Inflammatory macrophage (primary cell): ENCODE measurements at places on chromosomes 4 and X.

GRCh38 chr4:40033613-40034012 lies 23.0 kb upstream of the N4BP2 start:
- DNase-seq: no peak

DNA sequence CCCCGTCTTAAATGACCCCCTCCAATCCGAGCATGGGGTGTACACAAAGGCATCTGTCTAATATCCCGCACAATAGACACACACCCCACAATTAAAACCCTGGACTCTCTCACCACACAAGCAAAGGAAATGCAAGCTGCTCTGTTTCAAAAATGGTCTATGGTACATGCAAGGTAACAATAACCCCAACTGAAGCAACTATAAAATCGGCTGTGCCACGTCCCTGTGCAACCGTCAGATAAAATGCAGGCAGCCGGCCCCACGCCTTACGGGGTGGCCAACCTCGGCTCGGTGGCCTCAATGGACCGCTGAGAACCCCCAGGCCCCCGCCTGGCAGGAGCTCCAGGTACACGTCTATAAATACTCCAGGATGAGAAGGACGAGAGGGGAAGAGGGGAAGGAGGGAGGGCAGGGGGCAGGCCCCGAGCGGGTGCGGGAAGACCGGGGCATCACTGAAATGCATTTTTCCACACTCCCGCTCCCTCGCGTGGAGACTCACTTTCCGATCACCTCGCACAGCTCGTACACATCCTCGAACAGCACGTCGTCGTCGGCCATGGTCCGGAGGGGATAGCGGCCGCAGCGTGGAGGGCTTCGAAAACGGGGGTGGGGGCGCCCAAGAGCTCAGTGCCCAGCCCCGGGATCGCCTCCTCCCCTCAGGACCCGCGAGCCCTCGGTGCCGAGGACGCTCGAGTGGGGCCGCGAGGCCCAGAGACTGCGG lies 763 bp downstream of the CASK start:
- DNase-seq: no peak

DNA sequence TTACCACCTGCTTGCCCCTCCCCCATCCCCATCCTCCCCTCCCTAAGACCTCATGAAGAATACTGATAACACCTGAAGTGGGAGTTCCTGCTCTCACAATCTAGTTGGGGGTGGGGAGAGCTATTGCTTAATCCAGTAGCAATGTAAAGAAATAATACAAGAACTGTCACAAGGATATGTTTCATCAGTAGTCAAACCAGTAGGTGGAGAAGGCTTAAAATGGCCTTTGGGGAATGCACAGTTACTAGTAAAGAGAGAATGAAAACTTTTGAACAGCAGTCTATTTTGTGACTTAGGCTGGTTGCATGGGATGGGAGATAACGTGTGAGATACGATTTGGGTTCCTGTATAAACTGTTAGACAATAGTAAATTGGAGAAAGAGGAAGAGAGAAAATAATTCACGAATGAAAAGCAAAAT lies 6.0 kb downstream of the GALNT7 start:
- DNase-seq: peak; percentile 65

GRCh38 chrX:9899640-9900111 lies 67.5 kb upstream of the CLDN34 start:
- peak; percentile 40 for DNase-seq

DNA sequence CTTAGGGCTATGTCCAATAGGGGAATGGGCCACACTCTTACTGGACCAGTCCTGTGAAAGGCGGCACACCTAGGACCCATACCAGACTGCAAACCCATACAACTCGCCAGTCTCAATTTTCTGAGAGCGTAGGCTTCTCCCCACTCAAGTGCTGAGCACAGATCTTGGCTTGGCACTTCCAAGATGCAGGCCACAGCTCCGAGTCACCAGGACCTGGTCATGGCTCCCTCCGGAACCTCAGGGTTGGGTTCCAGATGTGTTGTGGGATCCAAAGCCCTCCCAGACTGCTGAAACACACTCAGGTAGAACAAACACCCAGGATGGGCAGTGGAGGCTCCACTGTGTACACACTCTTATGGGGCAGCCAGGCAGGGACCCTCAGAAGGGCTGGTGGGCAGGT lies 103.3 kb downstream of the TMEM144 start:
- DNase-seq: no peak

DNA sequence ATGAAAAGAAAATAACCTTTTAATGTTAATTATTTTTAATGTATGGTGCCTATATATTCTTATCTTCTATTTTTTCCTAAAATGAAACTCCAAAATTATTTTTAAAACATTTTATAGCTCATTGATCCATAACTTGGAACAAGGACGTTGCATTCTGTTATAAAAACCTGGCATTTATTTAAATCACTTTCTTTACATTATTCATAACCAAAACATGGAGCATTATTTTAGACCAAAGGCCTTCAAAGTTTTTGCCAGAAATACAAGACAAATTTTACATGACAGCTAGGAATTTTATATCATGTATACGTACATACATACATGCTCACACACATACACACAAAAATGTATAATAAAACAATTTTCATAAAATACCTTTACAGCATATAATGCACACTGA lies 259.8 kb downstream of the QDPR start:
- DNase-seq: no peak

DNA sequence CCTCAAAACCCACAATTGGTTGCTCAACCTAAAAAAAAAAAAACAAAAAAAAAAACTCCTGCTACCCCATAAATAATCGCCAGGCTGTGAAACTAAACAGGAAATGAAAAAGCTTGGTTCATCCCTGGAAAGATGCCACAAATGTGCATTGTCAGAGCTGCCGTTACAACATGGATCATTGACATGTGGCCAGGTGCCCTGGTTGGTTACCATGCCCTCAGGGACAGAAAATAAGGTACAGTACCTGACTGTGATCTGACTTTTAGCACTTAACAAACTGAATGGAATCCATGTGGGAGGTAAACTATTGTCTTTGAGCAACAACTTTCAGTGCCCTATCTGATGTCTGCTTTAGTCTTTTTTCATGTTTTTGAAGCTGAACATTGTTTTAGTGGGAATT lies 118.0 kb upstream of the RPL34 start:
- DNase-seq: no peak

GRCh38 chr4:177313263-177313662 lies 3.6 kb downstream of the NEIL3 start:
- DNase-seq: peak; percentile 9

DNA sequence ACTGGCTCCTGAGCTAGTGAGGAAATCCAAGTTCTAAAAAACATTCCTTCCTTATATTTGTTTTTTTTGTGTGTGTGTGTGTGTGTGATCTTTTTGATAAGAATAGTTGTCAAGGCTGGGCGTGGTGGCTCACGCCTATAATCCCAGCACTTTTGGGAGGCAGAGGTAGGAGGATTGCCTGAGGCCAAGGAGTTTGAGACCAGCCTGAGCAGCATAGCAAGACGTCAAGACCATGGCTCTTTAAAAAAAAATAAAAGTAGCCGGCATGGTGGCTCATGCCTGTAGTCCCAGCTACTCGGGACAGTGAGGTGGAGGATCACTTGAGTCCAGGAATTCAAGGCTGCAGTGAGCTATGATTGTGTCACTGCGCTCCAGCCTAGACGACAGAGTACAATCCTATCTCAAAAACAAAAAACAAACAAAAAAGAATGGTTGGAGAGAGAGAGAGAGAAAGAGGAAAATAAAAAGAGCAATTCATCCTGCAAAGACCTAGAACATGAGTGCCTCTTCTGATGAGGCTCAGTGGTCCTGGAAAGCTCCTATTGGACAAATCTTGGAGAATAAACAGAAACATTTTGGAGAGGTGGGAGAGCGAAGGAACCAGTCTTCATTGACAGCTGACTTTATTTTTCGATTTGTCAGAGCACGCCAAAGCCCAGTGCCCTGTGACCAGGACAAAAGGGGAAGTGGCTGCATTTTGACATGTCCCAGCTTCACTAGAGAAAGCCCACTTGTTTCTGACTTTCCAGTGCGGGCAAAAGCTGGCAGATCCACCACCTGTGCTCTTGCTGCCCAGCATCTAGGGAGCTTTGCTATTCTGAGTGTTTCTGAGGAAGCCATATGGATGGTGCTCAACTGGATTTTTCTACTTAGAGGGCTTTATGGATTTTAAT lies 244.7 kb downstream of the PALLD start:
- DNase-seq: peak; percentile 96

DNA sequence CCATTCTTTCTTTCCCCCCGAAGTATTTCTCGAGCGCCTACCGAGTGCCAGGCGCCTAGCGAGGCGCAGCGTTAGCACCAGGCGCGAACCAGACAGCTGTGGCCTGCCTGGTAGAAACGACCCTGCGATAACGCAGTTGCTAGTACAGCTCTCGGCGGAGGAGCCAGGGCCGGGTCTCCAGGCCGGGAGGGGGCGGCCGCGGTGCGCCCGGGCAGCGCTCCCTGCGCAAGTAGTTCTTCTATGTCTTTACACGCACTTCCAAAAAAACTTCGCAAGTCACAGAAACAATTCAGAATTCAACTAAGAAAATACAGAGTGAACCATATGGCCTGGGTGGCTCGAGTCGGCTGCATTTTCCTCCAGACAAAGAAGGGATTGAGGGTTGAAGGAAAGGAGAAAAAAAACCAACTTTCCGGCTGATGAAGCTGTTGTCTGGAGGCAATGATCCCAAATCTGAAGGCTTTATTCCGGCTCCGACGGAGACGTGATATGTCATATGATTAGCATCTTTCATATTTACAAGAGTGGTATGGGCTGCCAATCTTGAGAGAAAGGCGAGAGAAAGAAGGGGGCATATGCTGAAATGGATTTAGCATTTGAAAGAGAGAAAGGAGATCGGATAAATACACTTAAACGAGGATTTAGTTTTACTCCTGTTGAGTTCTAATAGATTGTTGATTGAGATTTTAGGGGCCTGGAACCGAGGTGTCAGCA lies 7.2 kb upstream of the NEUROG2 start:
- DNase-seq: peak; percentile 22

DNA sequence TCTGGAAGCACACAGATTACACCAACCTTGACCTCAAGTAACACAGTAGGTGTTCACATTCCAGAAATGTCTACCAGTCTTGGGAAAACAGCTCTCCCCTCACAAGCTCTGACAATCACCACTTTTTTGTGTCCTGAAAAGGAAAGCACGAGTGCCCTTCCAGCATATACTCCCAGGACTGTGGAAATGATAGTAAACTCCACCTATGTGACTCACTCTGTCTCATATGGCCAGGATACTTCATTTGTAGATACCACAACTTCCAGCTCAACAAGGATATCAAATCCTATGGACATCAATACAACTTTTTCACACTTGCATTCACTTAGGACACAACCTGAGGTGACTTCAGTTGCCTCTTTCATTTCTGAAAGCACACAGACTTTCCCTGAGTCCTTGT lies 46.9 kb downstream of the ADGRG4 start:
- DNase-seq: no peak

- no peak for DNase-seq
Observed at GRCh38 chr4:95219109-95219508, 329.7 kb downstream of the UNC5C start.

GRCh38 chr4:6468376-6468775 lies 4.0 kb downstream of the PPP2R2C start:
- no peak for DNase-seq

GRCh38 chr4:66855956-66856355 lies 689.3 kb downstream of the CENPC start:
- no peak for DNase-seq

DNA sequence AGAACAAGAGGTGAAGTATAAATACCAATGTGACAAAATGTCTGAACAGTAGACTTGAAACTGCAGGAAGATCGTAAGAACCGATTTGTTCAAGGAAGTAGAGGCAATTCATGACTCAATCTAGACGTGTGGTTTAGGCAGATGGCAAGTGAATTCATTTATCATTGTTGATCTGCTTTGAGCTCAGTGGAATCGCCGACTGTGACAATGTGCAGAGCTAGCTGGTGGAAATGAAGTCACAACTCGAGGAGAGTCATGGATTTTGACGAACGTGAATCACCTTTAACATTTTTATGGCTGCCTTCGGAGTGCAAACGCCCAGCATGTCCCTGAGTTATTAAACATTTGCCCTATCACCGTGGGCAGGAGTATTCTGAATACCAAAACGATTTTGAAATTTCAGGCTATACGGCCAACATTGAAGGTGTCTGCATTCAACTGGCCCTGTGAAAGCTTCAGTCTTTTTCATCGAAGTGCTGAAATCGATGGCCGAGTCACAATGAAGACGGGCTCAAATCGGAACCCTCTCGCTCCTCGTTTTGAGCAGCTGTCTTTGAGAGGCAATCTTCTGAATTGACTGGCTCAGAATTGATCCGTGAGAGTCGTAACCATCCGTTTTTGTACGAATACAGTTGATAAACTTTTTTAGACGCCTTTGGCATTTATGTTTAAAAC lies 689 bp upstream of the OGT start:
- DNase-seq: peak; percentile 51

GRCh38 chr4:139060591-139060990 lies 45.0 kb downstream of the NOCT start:
- DNase-seq: no peak

- no peak for DNase-seq
Observed at GRCh38 chr4:108116423-108117168, 52.1 kb downstream of the LEF1 start.

GRCh38 chrX:12901486-12901885 lies 4.9 kb upstream of the TLR8 start:
- DNase-seq: peak; percentile 45

DNA sequence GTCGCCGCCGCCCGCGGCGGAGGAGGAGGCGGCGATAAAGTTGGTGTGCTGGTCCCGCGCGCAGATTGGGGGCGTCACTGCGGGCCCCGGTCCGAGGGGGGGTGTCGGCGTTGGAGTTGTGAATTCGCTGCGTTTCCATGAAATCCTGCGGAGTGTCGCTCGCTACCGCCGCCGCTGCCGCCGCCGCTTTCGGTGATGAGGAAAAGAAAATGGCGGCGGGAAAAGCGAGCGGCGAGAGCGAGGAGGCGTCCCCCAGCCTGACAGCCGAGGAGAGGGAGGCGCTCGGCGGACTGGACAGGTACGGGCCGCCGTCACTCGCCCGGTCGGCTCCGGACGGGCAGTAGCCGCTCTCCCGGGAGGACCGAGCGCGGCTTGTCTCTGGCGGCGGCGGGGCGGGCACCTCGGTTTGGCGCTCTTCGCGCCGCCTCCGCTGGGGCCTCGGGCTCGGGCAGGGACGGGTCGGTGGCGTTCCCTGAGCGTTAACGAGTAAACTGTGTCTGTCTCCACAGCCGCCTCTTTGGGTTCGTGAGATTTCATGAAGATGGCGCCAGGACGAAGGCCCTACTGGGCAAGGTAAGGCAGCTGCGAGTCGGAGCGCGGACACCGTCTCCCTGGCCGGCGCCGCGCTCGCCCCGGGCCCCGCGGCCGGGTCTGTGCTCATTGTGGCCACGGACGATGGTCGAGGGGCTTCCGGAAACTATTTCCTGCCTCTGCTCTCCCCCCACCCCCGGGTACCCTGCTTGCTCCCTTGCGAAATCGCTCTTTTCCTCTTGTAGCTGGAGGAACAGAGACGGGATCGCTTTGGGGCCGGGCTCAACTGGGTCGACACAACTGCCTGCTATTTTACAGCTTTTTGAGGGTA lies 658 bp downstream of the KDM6A start:
- DNase-seq: peak; percentile 32

DNA sequence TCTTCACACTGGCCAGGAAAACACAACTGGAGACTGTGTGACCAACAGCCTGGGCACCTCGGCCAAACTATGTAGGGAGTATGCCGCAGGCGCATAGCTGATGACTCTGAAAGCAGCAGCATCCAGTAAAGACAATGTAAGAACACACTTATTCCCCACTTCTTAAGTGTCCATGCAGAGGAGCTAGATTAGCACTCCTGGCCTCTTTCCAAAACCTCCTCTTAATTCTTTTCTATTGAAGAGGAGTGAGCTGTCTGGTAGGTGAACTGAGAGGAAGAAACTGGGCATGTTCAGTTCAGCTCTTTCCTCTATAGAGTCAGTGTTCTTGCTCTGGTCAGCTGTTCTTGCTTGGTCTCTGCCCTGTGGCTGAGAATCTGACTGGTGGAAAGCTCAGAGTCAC lies 21.1 kb downstream of the NMU start:
- DNase-seq: no peak

- no peak for DNase-seq
Observed at GRCh38 chr4:153954654-153955053, 165.8 kb upstream of the SFRP2 start.
